ENCODE measurements at places on chromosomes 5 and 9. TPM values are rescaled to one million over a fixed set of nuclear protein-coding genes. Genes with fewer than 3 reads are reported as not detected.

The GRIN1 gene
- not detected for polyA plus RNA-seq

The CDO1 gene
- 26.7 TPM for polyA plus RNA-seq

The BAAT gene
- 0.68 TPM for polyA plus RNA-seq

The GLDC gene
- polyA plus RNA-seq = 22.7 TPM

The CCL27 gene
- 0.23 TPM for polyA plus RNA-seq

The C5orf58 gene
- polyA plus RNA-seq = 0.20 TPM

The SLC27A4 gene
- 19.7 TPM for polyA plus RNA-seq

The HK3 gene
- polyA plus RNA-seq = 0.55 TPM

The PCDHB10 gene
- 9.8 TPM for polyA plus RNA-seq

The TPRN gene
- polyA plus RNA-seq = 15.3 TPM

- DNase-seq = peak; percentile 40
These were observed 302.1 kb downstream of the CSNK1G3 start for GRCh38 chr5:123813937-123814624.

DNA sequence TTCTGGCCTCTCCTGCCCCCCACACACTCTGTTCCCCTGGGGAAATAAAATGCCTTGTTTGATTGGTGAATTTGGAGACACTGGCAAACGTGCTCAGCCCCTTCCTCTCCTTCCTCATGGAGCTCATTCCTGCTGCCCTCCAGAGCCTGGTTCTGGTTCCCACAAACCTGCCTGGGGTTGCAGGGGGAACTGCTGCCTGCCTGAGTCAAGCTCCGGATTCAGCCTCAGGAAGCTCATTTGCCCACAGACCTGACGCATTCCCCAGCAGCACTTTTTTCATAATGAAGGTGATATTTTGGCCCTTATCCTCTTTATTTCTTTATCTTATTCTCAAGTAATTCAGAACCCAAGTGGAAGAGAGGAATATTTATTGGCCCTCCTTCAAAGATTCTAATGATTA is 140.5 kb downstream of the TTLL11 start:
- no peak for DNase-seq

- DNase-seq = no peak
These were observed 218.7 kb downstream of the TRPM3 start for GRCh38 chr9:70902692-70903131.

DNA sequence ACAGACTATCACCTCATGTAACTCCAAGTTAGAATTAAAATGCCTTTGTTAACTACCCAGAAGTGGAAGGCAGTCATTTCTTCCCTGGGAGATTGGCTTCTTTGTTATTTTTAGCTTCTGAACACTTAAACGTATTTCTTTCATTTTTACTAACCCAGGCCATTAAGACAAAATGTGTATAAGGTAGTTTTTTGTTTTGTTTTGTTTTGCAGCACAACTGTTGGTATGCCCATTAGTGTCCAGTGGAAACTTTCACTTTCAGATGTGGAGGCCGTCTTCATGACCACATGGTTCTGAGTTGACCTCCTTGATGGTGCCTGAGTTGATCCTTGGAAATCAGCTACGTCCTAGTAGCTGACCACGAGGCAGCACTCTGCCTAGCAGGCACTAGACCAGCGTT is 264.6 kb upstream of the ZNF608 start:
- DNase-seq = no peak

GRCh38 chr9:134760750-134761420 is 119.3 kb downstream of the COL5A1 start:
- no peak for DNase-seq

DNA sequence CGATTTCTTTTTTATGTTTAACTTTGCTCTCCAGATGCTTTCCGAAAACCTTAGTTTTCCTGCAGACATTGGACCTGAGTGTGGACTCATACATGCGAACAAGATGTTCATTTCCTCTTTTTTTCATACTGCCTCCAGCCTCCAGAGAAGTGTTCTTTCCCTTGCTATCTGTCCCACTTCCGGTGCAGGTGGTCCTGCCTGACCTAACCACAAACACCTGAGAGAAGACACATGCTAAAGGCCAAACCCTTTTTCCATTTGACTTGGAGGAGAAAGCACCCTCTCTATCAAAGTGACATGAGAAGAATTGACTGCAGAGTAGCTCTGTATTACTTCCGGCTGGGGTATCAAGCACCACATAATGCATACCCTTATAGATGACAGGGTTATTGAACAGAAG is 334.0 kb downstream of the ARHGEF28 start:
- no peak for DNase-seq

- no peak for DNase-seq
These were observed 20.6 kb downstream of the IRF1 start for GRCh38 chr5:132470010-132470392.

- DNase-seq = no peak
These were observed 8.4 kb downstream of the PDCL start for GRCh38 chr9:122819791-122820489.

DNA sequence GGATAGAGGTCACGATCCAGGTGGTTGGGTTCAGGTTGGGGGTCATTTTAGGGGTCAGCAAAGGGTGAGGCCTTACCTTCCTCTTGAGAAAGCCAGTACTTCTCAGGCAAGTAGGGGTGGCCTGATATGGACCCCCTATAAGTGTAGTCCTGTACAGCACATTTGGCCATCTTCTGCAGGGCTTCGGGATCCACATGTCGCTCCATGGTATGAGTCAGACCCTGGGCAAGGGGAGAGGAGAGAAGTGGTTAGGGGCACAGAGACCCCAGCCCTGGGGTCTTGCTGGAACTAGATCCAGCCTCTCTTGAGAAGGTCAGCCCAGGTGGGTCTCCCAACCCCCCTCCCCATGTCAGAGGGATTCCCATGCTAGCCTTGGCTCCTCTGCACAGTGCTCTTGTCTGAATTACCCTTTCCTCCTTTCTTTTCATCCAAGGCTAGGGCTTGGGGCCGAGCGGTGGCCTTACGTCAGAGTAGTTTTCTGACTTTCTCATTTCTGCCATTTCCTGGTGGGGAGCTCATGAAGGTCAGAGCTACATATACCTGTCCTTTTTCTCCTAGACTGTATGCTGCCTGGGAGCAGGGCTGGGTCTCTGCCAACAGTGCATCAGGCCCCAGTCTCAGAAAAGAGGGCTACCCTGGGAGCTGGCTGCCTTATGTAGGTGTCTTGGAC is 9.0 kb upstream of the MYORG start:
- DNase-seq = no peak

GRCh38 chr9:486156-486555 is 271.5 kb downstream of the DOCK8 start:
- no peak for DNase-seq

DNA sequence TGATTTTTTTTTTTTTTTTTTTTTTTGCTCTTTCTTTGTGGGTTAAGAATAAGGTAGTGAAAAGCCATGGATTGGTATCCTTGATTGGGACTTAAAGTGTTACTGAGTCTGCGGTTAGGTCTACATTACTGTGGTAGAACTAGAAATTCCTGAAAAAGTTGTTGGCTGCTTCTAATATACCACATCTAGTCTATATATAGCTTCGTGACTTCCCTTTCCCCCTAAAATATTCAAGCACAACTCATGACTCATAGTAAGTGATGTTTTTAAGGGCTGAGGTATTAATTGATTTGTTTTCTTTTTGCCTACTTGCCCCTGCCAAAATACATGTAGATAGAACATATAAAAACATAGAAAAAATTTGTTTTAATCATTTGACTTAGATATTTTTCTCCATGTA is 247.6 kb downstream of the TMEM232 start:
- no peak for DNase-seq

- DNase-seq = no peak
These were observed 52.7 kb upstream of the OTULINL start for GRCh38 chr5:14528926-14529325.

GRCh38 chr9:115015018-115015635 is 84.7 kb upstream of the TNFSF8 start:
- DNase-seq = peak; percentile 23

DNA sequence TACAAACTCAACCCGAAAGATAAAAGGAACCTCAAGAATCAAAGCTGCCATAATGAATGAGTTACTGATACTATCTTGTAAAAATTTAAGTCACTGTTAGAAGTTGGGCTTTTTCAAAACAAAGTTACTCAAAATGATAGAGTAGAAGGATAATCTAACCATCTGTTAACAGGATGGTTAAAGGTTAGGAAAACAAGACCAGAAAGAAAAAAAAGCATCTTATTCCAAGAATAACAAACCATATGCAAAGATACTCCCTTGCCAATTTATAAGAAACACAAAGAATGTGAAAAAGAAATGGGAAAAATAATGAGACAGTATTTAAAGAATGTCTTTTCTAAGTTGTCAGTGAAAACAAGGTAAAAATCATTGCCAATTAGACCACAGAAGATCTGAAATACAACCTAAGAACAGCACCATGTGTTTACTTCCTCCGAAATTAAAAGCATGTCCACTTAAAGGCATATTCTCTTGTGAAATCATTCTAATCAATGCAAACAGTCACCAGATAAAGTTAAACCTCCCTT is 51.2 kb downstream of the STRBP start:
- DNase-seq = no peak

- no peak for DNase-seq
These were observed at the start of gene ARL10 for GRCh38 chr5:176365351-176366231. Gene ARL10 (plus strand): TSS chr5:176365487. CDS start chr5:176365564, 77 bp downstream.

GRCh38 chr5:132114150-132115121 is 40.8 kb downstream of the CSF2 start:
- DNase-seq = no peak

DNA sequence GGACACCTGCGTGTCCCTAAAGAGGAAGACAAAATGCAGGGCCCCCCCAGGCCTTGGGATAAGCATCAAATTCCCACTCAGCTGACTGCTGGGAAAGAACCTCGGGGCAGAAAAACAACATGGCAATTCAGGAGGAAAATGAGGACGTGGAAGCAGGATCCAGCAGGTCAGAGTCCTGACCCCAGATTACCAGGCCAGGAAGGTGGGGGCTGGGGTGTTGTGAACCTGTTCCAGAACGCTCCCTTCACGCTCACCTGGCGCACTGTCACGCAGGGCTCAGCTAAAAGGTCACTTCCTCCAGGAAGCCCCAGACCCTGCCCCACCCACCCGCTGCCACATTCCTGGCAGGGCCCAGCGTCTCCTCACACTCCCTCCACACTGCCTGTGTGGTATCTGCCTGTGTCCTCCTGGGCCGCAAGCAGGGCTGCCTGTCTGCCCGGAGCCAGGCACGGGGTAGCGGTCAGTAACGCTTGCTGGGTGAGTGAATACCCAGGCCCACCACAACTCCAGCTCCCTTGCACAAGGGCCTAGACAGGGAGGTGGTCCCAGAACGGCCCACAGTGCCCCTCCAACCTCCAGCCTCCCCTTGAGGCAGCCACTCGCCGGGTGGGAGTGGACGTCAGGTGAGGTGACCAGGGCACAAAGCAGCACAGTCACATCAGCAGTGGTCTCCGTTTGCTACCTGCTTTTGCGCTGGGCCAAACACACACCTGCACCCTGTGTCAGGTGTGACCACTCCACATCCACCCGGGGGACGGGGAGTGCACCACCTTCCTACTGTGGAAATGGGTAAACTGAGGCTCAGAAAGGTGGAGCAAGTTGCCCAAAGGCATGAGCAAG is 18.1 kb downstream of the VAV2 start:
- DNase-seq = no peak

- no peak for DNase-seq
These were observed 213.1 kb downstream of the AGTPBP1 start for GRCh38 chr9:85528607-85529006.

DNA sequence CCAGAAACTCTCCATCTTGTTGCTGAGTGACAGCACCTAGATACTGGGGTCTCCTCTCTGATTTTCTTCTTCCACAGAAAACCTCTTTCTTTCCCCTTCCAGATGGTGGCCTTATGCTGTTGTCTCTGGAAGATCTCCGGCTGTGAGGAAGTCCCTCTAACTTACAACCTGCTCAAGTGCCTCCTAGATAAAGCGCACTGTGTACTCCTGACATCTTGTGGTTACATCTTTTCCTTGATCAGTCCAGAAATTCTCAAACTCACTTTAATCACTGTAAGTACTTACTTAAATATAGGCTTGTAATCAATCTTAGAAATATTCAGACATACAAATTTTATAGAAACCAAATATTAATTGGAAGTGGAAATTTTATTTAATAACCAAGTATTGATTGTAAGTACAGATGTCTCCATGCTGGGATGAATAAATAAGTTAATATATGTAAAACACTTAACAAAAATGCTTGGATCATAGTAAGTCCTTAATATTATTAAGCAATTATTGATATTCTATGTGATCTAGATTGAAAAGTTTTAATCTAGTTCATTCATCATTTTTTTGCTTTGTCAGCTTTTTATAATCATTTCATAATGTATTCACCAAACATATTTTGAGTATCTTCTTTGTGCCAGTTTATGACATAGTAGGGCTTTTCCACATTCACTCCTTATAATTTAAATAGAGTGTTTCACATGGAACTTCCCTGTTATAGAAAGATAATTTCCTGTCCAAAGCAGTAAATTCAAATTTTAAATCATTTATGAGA is 1381.4 kb upstream of the CDH6 start:
- DNase-seq = no peak

GRCh38 chr9:133344979-133345378 is 3.0 kb downstream of the MED22 start:
- no peak for DNase-seq

DNA sequence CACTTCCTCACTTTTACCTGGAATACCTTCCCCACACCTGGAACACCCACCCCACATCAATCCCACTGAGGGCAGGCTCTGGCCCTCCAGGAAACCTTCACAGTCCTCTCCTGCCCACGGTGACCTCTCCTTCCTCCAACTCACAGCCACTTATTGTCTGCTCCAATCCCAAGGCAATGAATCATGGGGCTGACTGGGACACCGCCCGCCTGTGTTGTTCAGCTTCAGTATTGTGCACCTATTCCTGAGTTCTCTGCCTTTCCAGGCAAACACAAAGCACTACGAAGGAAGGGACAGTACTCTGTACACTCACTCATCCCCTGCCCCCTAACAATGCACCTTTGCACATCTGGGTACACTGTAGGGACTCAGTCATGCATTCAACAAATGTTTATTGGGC is 7.3 kb downstream of the PCDH1 start:
- no peak for DNase-seq

- no peak for DNase-seq
These were observed 239.3 kb downstream of the GADD45G start for GRCh38 chr9:89844075-89844474.

GRCh38 chr9:36456480-36457065 is 56.5 kb upstream of the RNF38 start:
- no peak for DNase-seq
